AG08395 (cell line): ENCODE measurements at places on chromosomes 2 and 18.
A peak's percentile ranks its signal among the peaks of the same experiment; 100 is the strongest.

DNA sequence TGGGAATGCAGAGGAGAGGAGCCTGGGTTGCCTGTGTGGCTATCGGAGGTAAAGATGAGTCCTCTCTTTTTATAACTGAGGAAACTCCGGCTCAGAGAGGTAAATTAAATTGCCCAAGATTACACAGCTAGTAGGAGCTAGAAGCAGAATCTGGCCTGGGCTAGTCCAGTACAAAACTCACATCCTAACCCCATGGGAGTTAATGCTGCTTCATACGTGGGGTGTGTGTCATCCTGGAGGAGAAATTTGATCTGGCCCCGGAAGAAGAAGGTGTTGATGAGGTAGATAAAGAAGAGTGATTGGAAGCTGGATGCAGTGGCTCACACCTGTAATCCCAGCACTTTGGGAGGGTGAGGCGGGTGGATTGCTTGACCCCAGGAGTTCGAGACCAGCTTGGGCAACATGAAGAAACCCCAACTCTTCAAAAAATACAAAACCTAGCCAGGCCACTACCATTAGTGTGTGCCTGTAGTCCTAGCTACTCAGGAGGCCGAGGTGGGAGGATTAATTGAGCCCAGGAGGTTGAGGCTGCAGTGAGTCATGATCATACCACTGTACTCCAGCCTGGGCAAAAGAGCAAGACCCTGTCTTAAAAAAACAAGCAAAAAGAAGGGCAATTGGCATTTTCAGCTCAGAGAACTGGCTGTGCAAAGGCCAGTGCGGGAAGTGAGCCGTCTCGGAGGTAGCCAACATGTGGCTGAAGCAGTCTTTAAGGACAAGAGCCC lies 33.7 kb downstream of the CTIF start:
- DNase-seq = no peak

- DNase-seq = no peak
Observed at GRCh38 chr2:38130876-38131275, 54.9 kb upstream of the CYP1B1 start.

DNA sequence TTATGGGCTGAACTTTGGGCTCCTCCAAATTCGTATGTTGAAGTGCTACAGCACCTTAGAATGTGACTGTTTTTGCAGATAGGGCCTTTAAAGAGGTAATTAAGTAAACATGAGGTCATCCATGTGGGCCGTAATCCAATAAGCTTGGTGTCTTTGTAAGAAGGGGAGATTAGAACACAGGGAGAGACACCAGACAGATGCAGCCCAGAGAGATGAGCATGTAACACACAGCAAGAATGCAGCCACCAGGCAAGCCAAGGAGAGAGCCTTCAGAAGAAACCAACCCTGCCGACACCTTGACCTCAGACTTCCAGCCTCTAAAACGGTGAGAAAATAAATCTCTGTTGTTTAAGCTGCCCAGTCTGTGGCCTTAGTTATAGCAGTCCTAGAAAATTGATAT lies 74.3 kb downstream of the HRH4 start:
- no peak for DNase-seq

GRCh38 chr2:174343343-174343622 lies 8.5 kb downstream of the SP9 start:
- no peak for DNase-seq

GRCh38 chr2:136502660-136503059 lies 262.7 kb upstream of the THSD7B start:
- DNase-seq = no peak

- DNase-seq = no peak
Observed at GRCh38 chr2:139744273-139744672, 964.1 kb upstream of the NXPH2 start.

GRCh38 chr2:54772110-54772509 lies 48.6 kb downstream of the EML6 start:
- peak; percentile 65 for DNase-seq

- DNase-seq = no peak
Observed at GRCh38 chr2:109707281-109708147, 86.6 kb upstream of the RGPD5 start.

- DNase-seq = no peak
Observed at GRCh38 chr18:78875016-78875777, 104.4 kb upstream of the SALL3 start.

GRCh38 chr2:47437287-47437686 lies 34.3 kb downstream of the MSH2 start:
- DNase-seq = peak; percentile 65

DNA sequence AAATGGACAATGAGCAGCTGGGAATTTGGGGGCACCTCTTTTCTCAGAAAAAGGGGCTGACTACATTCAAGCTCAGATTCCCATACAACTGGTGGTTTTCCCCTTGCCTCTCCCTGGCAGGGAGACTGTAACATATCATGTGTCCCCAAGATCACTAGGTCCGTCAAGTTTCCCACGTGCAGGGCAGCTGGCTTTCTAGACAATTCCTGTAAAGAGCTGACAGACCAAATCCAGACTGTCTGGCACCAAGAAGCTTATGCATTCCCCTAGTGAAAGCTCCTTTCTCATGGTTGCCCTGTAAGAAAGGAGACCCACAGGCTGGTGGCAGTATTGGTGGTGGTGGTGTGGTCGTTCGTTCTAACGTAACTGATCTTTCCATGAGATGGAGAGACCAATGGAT lies 48.8 kb downstream of the THUMPD2 start:
- no peak for DNase-seq

DNA sequence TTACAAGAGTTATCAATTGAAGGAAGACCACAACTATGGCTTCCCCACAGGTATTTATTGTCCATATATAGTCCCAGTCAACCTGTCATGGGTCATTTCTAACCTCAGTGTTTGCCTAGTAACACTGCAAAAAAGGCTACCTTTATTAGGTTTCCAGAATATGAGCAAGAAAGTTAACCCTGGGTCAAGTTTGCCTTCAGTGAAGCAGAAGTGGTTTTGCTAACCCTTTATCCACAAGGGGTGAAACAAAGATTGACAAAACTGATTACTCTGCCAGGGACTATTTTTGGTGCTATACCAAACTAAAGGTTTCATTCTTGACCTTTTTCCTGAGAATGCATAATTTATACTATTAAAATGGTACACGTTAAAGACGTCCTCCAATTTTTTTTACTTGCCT lies 28.8 kb downstream of the SP100 start:
- DNase-seq = no peak

DNA sequence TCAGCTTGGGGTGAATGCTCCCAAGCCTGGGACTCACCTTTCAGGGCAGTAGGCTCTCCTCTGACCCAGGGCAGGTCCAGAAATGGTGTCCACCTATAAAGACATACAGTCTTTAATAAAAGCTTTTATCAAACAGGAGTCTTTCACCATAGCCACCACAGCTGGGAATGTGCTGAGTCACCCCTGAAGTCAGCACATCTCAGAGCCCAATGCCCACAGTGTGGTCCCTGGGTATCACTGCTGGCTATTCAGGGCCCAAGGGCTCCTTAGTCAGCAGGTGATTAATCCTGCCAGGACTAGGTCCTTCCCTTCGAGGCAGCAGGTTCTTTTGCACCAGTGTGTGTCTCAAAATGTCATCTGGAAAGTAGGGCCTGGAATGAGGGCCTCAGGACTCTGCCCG lies 181.9 kb downstream of the MEMO1 start:
- DNase-seq = no peak

DNA sequence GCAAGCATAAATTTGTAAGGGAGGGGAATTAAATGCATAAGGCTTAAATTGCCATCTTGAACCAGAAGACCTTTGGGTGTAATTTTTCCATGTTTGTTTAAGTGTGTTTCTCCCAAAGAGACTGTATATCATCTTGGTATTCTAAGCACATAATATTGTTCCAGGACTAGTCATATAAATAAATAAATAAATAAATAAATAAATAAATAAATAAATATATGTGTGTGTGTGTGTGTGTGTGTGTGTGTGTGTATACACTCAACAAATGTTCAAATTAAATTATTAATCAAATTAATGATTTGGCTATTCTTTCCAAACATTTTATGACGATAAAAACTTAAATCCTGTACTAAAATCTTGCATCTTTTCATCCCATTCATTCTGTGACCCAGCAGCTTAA lies 867.8 kb upstream of the KLHL29 start:
- no peak for DNase-seq

DNA sequence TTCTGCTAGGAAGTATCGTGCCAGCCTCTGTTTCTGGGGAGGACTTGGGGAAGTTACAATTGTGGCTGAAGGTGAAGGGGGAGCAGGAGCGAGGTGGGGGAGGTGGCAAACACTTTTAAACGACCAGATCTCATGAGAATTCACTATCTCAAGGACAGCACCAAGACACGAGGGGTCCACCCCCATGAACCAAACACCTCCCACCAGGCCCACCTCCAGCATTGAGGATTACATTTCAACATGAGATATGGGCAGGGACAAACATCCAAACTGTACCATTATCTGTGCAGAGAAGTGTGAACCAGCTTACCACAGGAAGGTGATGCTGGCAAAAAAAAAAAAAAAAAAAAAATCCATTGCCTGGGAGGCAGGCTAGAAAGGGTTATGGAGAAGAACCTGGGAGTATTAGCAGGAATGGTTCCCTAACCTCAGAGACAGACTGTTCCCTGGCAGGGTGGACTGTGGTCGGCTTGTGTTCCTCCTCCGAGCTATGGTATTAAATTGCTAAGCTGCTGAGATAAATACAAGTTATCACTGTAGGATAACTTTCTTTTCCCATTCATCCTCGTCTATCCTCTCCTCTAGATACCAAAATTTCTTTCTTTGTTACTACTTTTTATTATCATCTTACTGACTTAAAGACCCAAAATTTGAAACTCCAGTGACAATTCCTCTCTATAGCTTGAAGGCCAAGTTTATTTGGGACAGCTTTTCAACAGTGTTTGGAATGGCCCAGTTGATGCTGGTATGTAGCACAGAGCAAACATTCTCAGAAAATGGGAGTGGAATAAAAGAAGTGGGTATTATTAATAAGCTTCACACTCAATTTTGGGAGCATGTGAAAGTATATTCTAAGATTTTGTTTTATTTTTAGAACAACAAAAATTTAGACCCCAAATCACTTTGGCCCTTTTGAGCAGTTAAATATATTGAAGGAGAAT lies 73.7 kb upstream of the MAP3K20 start:
- no peak for DNase-seq

DNA sequence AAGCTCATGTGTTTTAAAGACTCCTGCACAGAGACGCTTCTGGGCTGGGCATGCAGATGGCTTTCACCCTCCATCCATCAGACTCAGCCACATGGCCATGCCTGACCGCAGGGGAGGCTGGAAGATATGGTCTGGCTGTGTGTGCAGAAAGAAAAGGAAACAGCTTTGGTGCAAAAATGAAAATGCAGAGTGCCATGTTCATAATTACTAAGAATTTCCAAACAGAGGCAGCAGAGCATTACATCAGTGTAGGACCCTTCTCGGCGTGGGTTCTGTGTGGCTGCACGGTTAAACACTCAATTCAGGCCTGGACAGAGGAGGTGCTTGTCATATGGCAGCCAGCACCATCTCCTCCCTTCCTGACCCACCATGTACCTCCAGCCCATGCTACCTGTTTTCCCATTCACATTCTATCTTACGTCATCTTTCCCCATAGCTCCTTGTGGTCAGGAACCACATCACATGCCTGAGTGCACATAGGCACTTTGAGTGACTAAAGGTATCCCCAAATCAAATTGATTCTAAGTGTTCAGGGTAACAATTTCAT lies 200.3 kb upstream of the ID2 start:
- no peak for DNase-seq

DNA sequence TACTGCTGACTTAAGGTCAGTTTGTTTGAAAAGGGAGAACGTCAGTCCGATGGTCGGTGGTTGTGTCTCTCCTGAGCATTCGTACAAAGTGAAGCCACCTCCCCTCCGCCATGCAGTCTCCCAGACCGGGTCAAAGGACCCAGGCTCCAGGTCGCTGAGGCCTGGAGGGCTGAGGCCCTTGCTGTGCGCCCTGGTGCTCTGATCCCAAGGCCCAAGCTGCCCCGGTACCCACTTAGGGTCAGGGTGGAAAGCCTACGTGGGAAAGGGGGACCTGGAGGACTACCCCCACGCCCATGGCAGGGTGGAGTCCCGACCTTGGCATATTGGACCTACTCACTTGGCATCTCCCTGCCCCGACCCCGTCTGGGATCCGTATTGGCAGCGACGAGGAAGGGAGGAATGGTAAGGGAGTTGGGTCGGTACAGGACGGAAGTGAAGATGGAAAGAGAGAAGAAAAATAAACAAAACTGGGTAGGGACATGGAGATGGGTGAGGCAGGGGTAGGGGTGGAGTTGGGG lies 8.0 kb upstream of the SIX3 start:
- no peak for DNase-seq
